Omental fat pad (tissue), 4 donors: ENCODE measurements at places on chromosomes 6 and 20. TPM values are rescaled to one million over a fixed set of nuclear protein-coding genes. Genes with fewer than 3 reads are reported as not detected.

GRCh38 chr6:157855325-157855724, 32.3 kb downstream of the SNX9 start:
- no peak for DNase-seq

GRCh38 chr6:30981942-30982772, 1.4 kb upstream of the MUC21 start:
- no peak for DNase-seq

GRCh38 chr6:120378582-120379220, 955.6 kb downstream of the TBC1D32 start:
- no peak for DNase-seq

DNA sequence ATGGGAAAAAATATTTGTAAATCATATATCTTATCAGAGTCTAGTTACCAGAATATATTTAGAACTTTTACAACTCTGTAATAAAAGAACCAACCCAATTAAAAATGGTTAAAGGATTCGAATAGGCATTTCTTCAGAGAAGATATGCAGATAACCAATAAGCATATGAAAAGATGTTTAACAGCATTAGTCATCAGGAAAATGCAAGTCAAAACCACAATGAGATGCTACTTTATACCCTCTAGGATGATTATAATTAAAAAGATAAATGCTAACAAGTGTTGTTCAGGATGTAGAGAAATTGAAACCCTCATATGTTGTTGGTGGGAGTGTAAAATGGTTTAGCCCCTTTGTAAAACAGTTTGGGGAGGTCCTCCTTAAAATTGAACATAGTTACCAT, 94.1 kb downstream of the LRRC1 start:
- DNase-seq: no peak

GRCh38 chr20:33475381-33476152, 14.3 kb upstream of the CBFA2T2 start:
- no peak for DNase-seq

DNA sequence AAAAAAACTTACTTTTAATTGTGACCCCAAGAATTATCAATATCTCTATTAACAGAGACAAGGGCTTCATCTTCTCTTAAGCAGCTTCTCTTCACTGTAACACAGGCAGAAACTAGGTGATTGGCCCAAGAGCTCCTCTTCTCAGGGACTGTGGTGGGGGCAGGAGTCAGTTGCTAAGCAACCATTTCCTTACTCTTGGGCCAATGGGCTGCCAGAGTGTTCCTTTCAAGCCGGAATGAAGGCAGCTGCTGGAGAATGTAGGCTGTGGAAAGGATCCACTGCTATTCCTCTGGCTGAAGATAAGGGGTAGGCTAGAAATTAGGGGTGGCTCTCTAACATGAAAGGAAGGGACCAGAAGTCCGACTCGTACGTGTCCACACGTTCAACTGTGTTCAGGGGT, at the start of gene SEL1L2:
TSS of gene SEL1L2 (minus strand) at position 150 of the 400 bp plus-strand sequence. CDS start at position 70, 80 bp downstream.
- DNase-seq: no peak

DNA sequence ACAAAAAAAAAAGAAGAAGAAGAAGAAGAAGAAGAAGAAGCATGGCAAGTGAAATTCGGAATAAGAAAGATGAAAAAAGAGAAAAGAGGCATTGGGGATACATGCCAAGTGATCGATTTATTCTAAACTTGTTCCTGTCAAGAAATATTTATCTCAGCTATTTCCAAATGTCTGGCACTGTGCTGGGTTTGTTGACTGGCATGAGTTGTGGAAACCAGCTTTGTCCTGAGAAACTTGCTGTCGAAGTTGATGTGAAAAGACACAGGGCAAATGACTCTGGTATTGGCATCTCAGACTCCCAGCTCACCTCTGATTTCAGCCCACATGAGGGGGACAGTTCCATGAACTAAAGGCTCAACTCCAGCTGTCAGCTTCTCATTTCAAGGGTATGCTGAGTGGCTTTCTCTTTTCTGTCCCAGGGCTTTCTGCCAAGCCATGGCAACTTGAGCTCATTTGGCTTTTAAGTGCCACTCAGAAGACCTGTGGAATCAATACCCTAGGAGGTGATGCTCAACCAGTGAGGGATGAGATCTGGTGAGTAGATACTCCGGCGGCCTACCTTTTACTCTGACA, 253.3 kb upstream of the JAG1 start:
- DNase-seq: no peak

GRCh38 chr20:46006964-46007363, 1.7 kb upstream of the MMP9 start:
- DNase-seq: no peak

DNA sequence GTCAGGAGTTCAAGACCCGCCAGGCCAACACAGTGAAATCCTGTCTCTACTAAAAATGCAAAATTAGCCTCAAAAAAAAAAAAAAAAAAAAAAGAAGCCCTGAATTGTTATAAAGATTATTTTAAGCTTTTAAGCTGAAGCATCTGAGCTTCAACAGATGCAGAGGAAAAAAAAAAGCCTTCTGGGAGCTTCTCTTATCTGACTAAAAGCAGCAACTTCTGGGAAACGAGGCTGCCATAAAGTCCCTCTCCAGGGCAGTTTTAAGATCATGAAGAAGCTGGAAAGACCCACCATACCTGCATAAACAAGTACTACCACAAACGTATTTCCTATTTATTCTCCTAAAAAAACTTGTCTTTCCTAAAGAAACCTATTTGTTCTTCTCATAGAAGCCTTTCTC, 3.6 kb downstream of the SERINC3 start:
- DNase-seq: no peak

Gene SLC24A3
- total RNA-seq: 9.9 TPM

Gene DEFB124
- total RNA-seq: not detected

- no peak for DNase-seq
Measured at GRCh38 chr20:3309226-3309625, 70.2 kb upstream of the SLC4A11 start.

DNA sequence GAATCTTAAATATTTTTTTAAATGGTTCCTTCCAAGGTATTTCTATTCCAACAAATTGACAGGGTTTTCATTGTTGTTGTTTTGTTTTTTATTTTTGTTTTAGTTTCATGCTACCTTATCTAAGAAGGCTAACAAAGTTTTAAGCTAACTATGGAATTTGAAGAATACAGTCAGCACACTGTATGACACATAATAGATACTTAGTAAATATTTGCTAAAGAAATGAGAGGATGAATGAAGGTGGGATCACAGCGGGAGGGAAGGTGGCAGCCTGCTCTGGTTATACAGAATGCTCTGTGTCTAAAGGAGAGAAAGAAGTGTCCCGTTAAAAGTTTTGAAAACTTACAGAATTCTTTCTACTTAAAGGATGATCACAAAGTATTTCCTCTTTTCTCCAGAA, 43.7 kb upstream of the DST start:
- no peak for DNase-seq
